ENCODE measurements at places on chromosomes 3 and 15.

DNA sequence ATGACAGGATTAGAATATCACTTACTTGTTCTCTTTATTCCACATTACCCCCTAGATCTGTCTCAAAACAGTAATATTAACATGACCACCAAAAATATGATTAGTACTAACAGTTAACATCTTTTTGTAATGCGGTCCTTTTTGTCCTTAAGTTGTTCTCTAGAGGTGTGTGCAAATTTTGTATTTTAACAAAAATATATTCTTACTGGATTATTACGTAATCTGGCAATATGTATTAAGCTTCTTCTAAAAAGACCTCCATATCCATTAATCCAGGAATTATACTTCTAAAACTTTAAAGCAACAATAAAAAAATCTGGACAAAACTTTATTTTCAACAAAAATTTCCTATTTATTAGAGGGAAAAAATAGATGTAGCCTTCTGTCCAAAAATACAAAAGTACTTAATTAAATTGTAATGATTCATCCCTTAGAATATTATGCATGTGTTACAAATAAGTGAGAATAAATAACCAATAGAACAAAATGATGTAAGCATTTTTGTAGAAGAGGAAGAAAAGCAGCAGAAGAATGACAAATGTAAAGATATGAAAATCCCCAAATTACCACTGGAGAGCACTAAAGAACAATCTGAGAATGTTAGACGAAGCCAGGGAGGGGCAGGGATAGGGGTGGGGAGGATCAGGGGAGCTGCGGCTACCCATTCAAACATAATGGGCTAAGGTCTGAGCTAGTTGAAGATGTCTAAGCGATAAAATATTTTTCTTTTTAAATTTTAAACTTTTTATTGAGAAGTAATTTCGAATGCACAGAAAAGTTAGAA lies 945.6 kb downstream of the MCTP2 start:
- DNase-seq: no peak

DNA sequence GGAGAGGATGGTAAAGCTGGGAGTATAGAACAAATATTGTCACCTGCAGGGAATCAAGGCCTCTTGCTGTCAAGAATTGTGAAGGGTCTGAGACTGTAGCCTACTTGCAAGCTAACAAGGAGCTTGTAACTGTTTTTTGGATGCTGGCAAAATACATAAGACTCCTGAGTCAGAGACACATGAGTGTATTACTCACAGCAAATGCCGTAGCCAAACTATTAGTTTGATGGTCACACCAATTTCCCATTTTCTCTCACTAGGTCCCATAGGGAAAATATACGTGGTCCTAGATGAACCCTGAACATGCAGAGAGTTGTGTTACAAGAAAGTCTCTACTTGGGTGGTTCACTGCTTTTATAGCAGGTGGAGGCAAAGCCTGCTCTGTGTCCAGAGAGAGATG lies 44.7 kb upstream of the LIPC start:
- DNase-seq: no peak

DNA sequence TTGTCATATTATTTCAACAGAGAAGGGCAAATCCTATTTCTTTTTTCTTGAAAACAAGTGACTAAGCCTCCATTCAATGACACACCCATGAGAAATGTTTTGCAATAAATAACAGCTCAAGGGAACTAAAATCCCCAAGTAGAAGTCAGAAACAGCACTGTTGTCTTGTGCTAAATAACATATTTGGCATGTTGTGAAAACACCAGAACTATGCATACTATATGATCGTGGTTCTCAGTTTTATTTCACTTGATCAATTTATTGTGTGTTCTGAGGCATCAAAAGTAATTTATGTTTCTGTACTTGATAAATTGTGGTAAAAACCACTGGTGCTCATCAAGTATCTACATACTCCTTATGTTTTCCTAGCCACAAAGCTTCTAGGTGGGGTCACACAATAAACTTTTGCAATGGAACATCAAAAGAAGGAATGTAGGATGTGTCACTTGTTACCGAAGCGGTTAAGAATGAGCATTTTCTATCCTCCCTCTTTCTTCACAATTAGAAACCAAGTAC lies 691.7 kb upstream of the CBLB start:
- no peak for DNase-seq

GRCh38 chr3:43097400-43098080 lies 8.3 kb downstream of the POMGNT2 start:
- DNase-seq: no peak

- DNase-seq: no peak
Measured at GRCh38 chr3:132486099-132486498, 68.8 kb downstream of the DNAJC13 start.

GRCh38 chr3:32282578-32283154 lies 44.2 kb downstream of the CMTM8 start:
- no peak for DNase-seq

DNA sequence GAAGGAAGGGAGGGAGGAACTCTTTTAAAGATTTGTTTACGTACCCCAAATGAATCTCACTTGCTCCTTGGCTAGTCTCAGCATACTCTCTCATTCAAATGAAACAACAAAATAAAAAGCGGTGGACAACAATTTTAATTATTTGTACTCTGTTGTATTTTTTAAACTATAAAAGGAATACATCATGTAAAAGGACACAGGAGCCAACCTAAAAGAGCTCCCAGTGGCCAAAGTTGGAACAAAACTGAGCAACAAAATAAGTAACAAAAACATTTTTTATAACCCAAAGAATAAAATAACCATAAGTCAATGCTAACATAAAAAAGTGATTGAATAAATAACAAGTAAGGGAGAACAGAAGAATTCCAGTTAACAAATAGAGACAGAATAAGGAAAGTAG lies 24.4 kb upstream of the SSUH2 start:
- no peak for DNase-seq

DNA sequence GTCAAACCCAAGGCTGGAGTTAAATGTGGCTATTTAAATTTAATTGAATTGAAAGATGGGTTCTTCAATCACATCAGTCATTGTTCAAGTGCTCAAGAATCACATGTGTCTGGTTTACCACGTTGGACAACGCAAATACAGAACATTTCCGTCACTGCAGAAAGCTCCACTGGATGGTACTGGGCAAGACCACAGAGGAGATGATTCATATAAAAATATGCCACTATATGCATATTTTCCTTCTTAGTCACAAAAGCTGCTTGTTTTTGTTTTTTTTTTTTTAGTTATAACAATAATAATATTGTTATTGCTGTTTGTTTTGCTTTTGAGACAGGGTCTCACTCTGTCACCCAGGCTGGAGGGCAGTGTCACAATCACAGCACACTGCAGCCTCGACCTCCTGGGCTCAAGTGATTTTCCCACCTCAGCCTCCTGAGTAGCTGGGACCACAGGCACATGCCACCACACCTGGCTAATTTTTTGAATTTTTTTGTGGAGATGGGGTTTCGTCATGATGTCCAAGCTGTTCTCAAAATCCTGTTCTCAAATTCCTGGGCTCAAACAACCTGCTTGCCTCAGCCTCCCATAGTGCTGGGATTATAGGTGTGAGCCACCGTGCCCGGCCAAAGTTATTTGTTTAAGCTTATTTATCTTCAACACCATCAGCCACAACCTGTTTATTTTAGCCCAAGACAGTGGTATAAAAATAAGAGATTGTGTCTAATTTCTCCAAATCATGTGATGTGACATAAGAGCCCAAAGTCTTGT lies 19.4 kb downstream of the RTP3 start:
- DNase-seq: no peak

- DNase-seq: no peak
Measured at GRCh38 chr3:167626490-167626889, 27.3 kb downstream of the WDR49 start.

GRCh38 chr3:14345496-14346150 lies 56.8 kb upstream of the SLC6A6 start:
- DNase-seq: no peak

DNA sequence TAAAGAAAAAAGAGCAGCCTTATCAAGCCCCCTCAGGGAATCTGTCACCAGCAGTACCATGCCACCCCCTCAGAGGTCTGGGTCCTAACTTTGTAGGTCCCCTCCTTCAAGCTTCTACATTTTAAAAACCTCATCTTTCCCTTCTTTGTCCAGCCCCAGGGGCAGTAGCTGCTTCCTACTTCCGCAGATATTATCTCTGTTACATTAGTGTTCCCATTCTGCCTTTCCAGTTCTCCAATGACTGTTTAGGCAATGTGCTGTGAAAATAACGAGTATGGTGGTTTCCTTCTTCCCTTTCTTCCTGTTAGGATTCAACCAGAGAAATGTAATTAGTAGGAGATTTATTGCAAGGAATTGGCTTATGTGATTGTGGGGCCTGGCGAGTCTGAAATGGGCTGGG lies 126.1 kb upstream of the TNIK start:
- DNase-seq: no peak

- DNase-seq: no peak
Measured at GRCh38 chr3:133892541-133893231, 3.0 kb downstream of the RAB6B start.

DNA sequence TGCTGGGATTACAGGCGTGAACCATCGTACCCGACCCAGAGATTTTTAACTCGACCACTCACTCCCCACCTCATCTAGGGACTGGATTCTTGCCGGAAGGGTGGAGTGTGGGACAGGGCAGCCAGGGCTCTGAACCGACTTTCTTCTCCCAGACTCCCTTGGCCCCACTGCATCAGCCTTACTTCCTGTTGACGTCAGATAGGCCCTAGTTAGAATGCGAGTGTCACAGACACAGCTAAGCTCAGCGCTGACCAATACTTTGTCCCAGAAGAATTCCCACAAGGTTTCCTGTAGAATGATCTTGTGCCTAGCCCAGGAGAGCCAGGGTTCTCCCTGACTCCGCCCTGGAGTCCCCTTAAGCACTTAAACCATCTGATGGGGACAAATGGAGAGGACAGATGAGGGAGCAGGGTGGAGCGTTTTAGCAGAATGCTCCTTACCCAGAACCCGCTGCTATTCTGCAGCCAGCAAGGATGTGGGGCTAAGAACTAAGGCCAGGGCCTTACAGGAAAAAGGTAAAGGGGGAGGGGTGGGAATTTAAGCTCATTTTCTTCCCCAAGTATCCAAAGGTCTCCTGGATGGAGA lies 5.8 kb upstream of the TUSC2 start:
- DNase-seq: no peak

DNA sequence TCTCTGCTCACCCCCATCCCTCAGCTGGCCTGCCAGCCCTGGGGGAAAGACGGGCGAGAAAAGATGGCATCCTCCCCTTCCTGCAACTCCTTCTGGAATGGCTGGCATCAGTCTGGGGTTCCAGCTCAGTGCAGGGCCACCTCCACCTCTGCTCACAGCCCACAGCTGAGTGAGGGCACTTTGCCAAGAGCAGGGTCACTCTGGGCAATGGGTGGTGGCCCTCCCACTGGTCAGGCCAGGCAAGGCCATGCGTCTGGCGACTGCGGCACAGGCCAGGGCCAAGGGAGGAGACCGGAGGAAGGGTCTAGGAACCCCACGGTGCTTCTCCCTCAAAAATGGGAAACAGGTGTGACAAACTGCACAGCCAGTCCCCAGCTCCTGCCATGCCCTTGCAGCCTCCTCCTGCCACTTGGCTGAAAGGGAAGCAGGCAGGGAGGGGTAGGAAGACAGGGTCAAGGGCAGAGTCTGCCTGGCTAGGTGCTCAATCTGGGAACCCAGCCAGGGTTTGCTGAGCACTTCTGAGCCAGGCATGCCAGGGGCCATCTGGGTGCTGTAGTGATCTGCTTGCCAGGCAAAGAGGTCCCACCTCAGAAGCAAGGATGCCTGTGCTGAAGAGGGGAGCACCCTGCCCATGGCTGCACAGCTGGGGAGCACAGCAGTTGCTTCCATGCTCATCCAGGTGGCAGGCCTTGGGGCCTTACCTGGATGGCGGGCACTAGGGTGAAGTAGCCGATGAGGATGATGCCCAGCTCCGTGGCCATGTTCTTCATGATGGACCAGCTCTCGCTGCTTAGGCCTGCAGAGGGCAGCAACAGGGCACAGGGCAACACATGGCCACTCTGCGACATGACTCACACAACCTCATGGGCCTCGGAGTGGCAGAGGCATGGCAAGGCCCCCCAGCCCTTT lies 41.2 kb downstream of the PTPN23 start:
- no peak for DNase-seq

- peak; percentile 53 for DNase-seq
Measured at GRCh38 chr15:89017370-89018066, 70.7 kb upstream of the ABHD2 start.

DNA sequence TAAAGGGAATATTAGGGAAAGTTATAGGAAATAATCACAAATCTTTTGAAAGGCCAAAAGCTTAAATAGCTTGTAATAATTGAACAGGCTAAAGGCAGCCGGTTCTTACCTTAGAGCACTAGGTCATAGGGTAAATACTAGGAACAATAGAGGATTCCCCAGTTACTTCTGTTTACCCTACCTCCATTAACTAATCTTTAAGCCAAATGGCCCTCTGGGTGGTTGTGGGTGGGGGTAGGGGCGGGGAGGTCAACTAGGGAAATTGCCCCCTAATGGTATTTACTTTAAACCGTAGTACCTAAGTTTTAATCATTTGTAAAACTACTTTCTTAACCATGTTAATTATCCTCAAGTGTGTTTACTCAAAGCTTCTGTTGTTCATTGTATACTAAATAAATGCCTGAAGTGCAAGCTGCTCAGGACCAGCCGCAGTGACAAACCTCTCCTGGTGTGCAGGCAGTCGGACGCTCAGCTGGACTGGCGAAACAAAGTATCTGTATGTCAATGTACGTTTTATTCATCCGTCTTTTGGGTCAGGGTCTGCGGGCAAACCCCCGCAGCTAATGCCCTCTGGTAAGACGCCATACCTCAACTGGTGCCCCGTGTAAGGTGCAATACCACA lies 18.9 kb downstream of the MAGEL2 start:
- no peak for DNase-seq

DNA sequence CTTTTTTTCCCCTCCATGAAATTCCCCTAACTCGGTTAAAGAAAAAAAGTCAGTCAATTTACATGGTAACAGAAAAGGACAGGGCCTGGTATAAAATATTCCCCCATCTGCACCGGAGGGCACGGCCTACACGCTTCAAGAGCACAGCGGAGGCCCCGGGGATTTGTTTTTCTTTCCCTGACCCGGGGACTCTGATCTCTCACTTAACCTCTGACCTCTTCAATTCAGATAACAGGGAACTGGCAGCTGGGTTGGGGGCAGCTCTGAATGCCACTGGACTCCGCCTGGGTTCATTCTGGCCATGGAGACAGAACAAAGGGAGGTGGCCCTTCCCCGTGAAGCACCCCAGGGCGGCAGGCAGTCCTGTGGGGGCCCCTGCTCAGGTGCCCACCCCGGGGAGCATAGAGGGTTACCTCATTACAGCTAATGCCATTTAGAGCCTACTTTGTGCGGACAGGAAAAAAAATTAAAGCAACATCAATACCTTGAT lies 257.5 kb downstream of the SHQ1 start:
- no peak for DNase-seq

All from T-helper 1 cell (primary cell).